ENCODE measurements at places on chromosomes 13 and 19.
A peak's percentile ranks its signal among the peaks of the same experiment; 100 is the strongest.

DNA sequence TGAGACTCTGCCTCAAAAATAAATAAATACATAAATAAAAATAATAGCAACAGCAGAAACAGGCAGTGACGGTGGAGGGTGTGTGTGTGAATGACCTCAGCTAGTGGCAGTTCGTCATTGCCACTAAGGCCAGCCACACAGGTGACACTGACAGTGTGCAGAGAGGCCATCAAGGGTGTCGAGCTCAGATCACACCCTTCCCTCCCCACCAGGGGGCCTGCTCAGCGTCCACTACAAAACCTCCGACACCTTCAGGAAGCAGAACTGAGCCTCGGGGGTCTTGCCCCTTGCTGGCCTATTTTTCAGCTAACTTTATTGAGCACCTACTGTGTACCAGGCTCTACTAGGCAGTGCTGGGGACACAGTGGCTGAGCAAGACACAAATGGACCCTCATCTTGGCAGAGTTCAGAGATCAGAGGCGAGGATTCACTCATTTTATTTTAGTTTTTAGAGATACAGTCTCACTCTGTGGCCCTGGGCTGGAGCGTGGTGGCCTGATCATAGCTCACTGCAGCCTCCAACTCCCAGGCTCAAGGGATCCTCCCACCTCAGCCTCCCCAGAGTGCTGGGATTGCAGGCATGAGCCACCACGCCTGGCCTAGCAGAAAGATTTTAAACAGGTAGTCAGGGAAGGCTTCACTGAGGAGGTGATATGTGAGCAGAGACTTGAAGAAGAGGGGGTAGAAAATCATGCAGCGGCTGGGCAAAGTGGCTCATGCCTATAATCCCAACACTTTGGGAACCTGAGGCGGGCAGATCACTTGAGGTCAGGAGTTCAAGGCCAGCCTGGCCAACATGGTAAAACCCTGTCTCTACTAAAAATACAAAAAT lies 30.3 kb upstream of the SEMA6B start:
- DNase-seq: no peak

DNA sequence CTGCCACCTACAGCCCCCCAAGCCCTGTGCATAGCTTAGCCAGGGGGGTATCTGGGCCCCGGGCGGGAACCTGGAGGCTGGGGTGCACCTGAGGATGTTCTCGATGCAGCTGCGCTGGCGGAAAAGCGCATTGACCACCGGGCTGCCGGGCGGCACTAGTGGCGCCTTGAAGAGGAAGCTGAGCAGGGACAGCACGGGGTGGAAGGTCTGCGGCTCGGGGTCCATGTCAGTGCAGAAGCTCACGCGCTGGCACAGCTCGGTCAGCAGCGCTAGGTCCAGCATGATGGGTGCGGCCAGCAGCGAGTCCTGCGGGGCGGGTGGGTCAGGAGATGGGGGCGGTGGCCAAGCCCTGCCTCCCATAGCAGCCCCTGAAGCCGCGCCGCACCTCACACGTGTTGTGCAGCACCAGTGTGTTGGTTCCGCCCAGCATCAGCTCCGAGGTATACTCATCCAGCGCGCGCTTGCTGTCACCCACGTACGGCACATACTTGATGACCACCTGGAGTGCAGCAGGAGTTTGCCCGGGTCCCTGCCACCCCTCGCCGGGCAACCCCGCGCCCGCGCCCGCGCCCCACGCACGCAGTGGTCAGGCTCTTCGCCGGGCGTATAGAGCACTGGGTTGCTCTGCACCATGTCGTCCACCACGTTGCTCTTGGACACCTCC lies 2.6 kb downstream of the ISYNA1 start:
- DNase-seq: no peak

DNA sequence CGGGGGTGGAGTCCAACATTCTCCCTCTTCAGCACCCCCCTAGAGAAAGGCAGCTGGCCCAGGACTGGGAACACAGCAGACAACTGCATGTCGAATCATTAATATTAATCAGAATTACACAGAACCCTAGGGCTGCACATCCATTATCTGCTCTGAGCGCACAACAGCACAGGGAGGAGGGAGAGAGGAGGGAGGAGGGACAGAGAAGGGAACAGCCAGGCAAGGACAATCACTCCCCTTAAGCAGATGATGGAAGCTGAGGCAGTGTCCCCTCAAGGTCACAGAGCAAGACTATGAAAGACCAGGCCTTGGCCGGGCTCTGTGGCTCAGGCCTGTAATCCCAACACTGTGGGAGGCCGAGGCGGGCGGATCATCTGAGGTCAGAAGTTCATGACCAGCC lies 25.7 kb downstream of the TLE6 start:
- no peak for DNase-seq

- DNase-seq: no peak
Measured at GRCh38 chr13:113768018-113768905, 9.2 kb downstream of the TMEM255B start.

DNA sequence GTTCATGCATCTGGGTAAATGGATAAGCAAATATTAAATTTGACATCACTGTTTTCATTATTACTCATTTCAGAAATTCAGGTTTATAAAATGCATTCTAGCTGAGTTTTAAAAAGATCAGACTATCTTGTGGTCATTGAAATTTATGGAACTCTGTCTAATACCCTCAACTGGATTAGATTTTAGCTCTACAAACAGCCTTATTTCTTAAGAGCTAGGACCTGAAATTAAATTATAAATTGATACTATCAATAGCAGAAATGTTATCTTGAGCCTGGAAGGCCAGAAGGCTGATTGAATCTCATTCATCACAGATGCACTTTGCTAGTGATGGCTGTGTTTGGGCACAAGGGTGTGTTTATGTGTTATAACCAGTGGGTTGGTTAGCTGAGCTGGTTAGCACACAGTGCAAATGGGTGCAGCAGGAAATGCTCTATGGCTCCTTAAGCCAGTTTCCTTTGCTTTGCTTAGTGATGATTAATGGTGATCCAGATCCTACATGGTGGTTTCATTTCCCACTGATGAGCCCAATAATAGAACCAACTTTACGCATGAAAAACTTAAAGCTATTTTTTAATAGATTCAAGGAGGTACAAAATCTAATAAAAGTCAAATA lies 310.8 kb upstream of the KLF12 start:
- peak; percentile 2 for DNase-seq

GRCh38 chr19:40605216-40605971 lies 4.2 kb downstream of the LTBP4 start:
- DNase-seq: peak; percentile 62

GRCh38 chr19:3250675-3251074 lies 26.2 kb downstream of the CELF5 start:
- DNase-seq: peak; percentile 22

- DNase-seq: no peak
Measured at GRCh38 chr19:44573627-44574026, 39.7 kb upstream of the IGSF23 start.

GRCh38 chr13:85799097-85799582 lies at the start of gene SLITRK6:
TSS of gene SLITRK6 (minus strand) at chr13:85799419. CDS start at chr13:85796508, 2,911 bp downstream.
- DNase-seq: peak; percentile 85

DNA sequence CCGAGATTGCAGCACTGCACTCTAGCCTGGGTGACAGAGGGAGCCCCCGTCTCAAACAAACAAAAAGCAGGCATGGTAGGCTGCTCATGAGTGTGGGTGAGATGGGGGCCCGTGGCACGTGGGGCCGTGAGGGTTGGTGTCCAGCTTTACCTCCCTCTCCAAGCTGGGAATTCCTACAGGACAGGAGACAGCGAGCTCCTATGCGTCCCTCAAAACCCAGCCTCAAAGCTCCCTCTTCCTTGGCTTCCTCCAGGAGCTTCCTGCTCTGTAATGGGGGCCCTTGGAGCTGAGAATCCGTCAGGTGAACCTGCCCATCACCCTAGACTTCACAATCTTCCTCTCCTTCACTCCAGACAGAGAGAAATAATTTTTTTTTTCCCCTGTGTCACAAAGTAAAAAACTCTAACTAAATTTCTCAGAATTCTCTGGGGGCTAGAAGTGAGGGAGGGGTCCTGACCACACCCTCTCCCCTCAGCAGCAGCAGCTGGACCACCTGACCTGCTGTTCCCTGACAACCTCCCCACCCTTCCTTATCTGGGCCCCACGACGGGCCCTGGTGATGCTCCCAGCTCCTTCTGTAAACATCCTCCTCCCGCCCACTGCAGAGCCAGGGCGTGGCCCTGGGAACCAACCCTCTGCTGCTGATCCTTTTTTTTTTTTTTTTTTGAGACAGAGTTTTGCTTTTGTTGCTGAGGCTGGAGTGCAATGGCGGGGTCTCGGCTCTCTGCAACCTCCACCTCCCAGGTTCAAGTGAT lies 22.1 kb upstream of the WDR18 start:
- DNase-seq: peak; percentile 61

GRCh38 chr19:6596621-6597020 lies 5.7 kb upstream of the CD70 start:
- DNase-seq: no peak

GRCh38 chr13:71312923-71313322 lies 554.1 kb downstream of the DACH1 start:
- DNase-seq: no peak

GRCh38 chr19:37251308-37252229 lies 33.6 kb downstream of the ZNF383 start:
- peak; percentile 100 for DNase-seq

GRCh38 chr13:49828453-49828852 lies 36.0 kb upstream of the KPNA3 start:
- no peak for DNase-seq

DNA sequence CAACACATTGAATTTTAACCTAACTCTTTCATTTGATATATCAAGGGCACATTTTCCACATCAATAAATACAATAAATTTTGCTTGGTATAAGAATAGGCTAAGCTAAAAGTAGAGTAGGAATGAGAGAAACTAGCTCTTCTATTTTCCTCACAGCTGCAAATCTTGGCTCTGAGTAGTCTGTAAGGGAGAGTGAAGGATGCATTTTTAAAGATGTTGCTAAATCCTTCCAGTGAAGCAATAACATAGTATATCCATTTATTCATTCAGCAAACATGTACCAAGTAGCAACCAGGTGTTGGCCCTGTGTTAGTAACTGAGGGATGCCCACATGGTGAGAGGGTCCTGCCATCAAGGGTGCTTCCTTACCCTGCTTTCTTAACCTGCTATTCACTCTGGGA lies 799.9 kb downstream of the PCDH9 start:
- peak; percentile 45 for DNase-seq

GRCh38 chr13:114132419-114133121 lies at the start of gene RASA3:
TSS of gene RASA3 (minus strand) at chr13:114132623. CDS start at chr13:114132489, 134 bp downstream.
- peak; percentile 87 for DNase-seq

DNA sequence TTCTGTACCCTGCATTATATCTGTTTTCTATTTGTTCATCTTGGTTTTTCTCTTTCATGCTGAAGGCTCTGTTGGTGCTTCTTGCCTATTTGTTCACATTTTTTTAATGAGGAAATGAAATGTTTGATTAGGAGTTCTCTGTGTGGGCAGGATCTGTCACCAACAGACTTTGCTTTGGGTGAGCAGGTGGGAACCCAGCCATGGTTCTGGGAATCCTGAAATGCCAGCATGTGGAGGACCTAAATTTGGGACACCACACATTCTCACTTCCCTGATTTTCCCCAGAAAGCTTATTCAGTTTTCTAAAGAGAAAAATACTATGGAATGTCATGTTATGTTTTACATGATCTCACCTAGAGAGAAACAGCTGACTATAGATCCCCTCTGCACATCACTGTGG lies 34.0 kb downstream of the TPT1 start:
- DNase-seq: no peak

DNA sequence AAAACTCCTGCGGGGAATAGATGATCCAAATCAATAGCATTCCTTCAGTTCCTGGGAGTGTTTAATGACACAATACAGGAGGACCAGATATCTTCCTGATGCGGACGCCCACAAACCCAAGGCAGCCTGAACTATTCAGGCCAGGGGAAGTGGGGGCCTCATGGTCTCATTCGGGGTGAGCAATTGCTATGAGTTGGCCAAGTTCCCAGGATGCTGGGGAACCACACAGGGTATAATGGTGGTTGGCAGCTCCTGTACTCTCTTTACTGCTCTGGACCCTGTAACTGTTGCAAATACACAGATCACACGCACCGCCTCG lies 401.2 kb downstream of the IRS2 start:
- peak; percentile 60 for DNase-seq

DNA sequence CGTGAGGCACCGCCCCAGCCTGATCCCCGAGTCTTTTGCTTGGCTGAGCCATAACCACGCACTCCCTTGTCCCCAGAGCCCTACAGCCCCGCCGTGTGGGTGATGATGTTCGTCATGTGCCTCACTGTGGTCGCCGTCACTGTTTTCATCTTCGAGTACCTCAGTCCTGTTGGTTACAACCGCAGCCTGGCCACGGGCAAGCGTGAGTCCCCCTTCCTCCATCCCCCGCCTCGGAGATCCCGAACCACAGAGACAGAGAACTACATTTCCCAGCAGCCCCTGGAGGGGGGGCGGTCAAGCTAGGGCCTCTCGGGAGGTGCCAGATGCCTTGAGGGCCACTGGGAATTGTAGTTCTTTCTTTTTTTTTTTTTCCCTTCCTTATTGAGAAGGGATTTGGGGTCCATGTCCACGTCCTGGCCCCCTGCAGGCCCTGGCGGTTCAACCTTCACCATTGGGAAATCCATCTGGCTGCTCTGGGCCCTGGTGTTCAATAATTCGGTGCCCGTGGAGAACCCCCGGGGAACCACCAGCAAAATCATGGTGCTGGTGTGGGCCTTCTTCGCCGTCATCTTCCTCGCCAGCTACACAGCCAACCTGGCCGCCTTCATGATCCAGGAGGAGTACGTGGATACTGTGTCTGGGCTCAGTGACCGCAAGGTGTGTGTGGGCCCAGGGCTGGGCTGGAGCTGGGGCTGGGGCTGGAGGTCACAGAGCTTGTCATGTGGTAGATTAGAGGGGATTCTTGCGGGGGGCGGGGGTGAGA lies 25.9 kb downstream of the GRIN2D start:
- DNase-seq: peak; percentile 57

GRCh38 chr19:12730064-12730463 lies 4.4 kb downstream of the TRIR start:
- no peak for DNase-seq

DNA sequence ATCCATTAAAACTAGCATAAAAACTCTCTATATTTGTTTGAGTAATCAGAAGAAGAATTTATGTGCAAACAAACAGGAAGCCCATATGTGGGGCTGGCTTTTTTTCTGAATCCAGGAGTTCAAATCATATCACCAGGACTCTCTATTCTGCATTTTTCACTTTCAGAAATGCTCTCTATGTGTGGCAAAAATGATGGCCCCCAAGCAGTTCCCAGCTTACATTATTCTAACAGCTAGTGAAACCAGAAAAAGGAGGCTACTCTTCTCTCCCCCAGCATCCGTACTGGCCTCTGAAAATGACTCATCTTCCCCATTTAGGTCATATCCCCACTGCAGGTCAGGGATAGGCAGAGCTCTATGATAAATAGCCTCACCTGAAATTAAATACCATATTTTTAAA lies 20.4 kb downstream of the RBM26 start:
- DNase-seq: peak; percentile 33

Data from choroid plexus epithelial cell (primary cell).